Cardiac muscle cell (in vitro differentiated cells and primary cell): ENCODE measurements at places on chromosomes 6 and 20. TPM values are rescaled to one million over a fixed set of nuclear protein-coding genes. Genes with fewer than 3 reads are reported as not detected.

Gene MMS22L
- 11.6 and 12.6 TPM in 2 replicates for total RNA-seq

Gene ADGRB3
- total RNA-seq, result 0.81 and 1.4 TPM in 2 replicates

Gene SCGN
- total RNA-seq, result 0.14 TPM in 1 of 2 replicates, not detected in the other

Gene TLDC2
- total RNA-seq, result 0.32 TPM in 1 of 2 replicates, not detected in the other

Gene LY6G6F
- total RNA-seq, result not detected in 2 replicates

Gene SMOC2
- 2.9 and 3.2 TPM in 2 replicates for total RNA-seq

Gene PTPRA
- 44.0 and 45.1 TPM in 2 replicates for total RNA-seq

Gene NOL7
- 109 and 154 TPM in 2 replicates for total RNA-seq

Gene PNISR
- 84.6 and 217 TPM in 2 replicates for total RNA-seq

Gene HLA-DRB1
- 0.28 and 0.63 TPM in 2 replicates for total RNA-seq

Gene GINS1
- total RNA-seq, result 9.6 and 13.4 TPM in 2 replicates

Gene MYB
- total RNA-seq, result 0.21 and 0.56 TPM in 2 replicates

Gene UBE2C
- total RNA-seq, result 35.4 and 267 TPM in 2 replicates

Gene TFAP2D
- total RNA-seq, result not detected in 2 replicates

Gene LY6G6D
- total RNA-seq, result not detected in 2 replicates
